Stimulated activated CD4-positive, alpha-beta T cell treated with anti-CD3 and anti-CD28 coated beads, Interleukin-12 subunit alpha, Interleukin-12 subunit beta, amount 100 ng/mL, for 4 hours (primary cell): ENCODE measurements at places on chromosomes 3 and 15.

DNA sequence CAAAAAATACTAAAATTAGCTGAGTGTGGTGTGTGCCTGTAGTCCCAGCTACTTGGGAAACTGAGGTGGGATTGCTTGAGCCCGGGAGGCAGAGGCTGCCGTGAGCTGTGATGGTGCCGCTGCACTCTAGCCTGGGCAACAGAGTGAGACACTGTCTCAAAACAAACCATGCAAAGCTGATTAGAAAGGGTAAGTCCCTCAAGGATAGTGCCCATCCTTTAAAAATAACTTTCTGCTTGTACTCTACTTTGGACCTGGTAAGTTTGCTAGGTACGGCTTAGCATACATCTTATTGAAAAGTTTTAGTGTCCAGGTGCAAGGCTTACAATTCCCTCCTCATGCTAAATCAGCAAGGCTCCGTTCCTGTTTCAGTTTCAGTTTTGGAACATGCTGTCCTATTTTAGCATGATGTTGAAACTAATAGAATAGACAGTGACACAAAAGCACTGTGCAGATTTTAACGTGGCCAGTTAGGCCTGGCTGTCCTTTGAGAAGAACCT, 21.4 kb downstream of the FEM1B start:
- DNase-seq: no peak

GRCh38 chr3:51896607-51897305, 6.4 kb downstream of the IQCF1 start:
- no peak for DNase-seq

DNA sequence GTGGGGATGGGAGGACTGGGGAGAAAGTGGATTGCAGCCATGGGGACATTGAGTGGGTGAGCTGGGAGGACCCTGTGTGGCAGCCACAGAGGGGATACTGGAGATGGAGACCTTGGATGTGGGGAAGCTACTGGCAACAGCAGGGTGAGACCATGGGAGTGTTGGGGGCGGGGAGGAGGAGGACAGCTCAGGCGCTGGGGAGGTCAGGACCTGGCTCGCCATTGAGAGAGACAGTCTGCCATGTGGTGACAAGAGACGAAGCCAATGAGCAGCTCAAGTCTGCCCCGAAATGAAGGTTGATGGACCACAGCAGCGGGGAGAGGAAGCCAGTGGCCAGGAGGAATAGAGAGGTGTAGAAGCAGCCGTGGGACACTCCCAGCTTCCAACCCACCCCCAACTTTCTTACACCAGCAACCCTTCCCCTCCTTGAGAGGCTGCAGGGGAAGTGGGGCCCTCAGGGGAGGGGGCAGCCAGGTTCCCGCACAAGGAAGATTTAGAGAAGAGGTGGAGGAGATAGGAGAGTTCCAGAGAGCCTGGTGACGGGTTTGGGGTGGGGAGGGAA, 118.1 kb downstream of the ASB7 start:
- no peak for DNase-seq

DNA sequence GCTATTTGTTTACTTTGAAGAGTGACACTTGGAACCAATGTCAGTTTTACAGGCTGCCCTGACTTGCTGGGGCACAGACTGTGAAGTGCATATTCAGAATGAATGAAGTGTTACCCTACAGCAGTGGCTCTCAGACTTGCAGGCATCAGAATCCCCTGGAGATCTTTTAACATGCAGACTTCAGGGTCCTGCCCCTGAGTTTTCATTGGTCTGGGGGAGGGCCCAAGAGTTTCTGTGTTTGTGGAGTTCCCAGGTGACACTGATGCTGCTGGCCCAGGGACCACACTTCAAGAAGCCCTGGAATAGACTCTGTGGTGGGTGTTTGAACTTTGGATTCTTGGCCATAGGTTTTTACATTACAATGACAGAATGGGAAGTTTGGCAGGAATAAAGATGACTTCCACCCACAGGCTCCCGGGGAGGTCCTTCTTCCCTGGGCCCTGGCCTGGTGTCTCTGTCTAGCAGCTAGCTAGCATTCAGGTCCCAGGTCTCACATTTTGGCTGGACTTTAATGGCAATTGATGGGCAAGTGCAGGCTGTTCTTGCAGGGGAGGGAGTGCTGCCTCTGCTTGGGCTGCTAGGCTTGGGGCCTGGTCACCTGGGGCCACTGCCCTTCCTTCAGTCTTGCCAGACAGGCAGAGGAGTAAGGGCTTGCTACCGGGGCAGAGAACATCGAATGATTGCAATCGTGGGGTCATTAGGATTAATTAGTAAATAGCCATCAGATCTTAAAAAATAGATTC, 149.0 kb downstream of the APBA2 start:
- DNase-seq: no peak

GRCh38 chr3:102179326-102180177, 255.3 kb upstream of the ZPLD1 start:
- DNase-seq: no peak

DNA sequence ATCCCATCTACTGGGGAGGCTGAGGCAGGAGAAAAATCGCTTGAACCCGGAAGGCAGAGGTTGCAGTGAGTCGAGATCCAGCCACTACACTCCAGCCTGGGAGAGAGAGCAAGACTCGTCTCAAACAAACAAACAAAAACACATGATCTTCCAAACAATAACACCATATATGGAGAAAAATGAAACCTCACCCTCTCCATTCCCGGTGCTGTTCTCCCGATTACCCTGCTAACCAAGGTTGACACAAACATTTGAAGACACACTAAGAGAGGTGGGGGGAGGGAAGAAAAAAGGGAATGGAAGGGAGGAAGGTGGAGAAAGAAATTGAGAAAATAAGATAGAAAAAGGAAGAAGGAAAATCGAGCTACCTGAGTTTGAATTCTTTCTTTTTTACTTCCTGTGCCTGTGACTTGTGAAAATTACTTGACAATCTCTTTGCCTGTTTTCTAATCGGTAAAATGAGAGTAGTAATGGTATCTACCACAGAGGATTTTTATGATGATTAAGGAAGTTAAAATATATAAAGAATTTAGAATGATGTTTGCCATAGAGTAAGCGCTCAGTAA, 1.1 kb upstream of the PLSCR2 start:
- DNase-seq: no peak

- DNase-seq: no peak
Observed at GRCh38 chr3:178271740-178272387, 264.4 kb upstream of the KCNMB2 start.

DNA sequence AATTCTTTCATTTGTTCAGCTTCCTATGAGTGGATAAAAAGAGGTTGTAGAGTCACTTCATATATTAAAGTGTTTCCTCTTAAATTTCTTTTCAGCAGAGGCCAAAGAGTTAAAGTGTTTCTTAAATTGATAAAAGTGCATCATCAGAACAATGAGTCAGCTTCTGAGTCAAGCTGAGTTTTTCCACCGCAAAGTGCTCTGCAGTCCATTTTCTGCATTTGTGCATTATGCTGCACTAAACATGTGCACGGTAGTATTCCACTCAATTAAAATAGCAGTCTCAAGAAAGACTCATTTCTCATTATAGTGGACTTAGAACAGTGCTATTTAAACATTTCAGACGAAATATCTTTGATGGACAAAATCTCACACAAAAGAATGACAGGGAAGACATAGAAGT, 152.0 kb downstream of the ZBBX start:
- no peak for DNase-seq

DNA sequence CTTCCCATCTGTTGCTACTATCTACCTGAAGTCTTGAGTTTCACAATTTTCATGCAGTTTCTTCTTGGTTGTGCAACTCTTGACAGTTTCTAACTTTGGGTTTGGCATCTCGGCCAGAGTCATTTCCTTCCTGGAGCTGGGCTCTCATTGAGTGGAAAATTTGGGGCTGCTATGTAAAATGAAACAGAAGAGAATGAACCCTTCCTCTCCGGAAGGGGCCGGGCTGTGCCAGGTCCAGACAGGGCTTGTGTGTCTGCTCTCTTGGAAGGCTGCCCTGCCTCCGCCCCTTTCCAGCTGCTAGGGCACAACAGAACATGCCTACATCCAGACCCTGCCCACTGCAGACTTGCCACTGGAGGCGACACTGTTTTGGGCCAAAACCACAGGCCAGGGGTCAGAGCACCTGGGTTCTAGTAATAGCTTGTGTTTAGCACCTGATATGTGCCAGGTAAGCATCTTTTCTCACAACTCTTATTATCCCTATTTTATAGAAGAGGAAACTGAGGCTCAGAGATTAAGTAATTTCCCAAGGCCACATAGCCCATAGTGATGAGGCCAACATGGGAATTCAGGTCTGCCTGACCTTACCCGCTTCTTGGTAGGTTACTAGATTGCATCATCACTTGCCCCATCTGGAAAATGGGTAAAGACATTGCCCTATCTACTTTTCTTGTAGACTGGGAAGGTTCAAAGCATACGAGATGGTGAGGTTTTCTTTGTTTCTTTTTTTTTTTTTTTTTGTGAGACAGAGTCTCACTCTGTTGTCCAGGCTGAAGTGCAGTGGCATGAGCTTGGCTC, 25.0 kb downstream of the IRAK2 start:
- DNase-seq: no peak

- no peak for DNase-seq
Observed at GRCh38 chr15:57941816-57942215, 123.7 kb downstream of the ALDH1A2 start.

- no peak for DNase-seq
Observed at GRCh38 chr3:22966349-22966748, 236.8 kb upstream of the UBE2E2 start.

GRCh38 chr3:188185717-188186251, 31.8 kb downstream of the LPP start:
- DNase-seq: no peak

DNA sequence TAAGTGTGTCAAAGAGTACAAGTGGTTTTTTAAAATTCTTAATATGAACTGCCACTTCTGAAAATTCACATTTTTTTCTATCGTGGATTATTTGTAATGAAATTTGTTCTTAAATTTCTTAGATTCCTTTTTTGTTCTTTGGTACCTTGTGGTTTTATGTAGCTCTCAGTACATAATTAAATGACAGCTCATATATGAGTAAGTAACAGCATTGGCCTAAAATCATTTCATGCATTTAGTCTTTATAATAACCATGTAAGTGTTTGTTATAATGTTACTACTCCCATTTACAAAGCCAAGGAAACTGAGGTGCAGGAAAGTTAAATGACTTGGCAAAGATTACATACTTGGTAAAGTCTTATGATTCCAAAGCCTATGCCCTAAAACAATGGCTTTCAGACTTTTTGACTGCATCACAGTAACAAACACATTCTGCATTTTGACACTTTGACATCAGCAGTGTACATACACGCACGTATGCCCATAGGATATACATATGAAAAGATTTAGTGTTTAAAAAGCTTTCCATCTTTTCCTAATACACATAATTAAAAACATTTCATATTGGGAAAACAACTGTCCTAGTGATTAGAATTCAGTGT, 14.9 kb downstream of the SPRED1 start:
- no peak for DNase-seq

DNA sequence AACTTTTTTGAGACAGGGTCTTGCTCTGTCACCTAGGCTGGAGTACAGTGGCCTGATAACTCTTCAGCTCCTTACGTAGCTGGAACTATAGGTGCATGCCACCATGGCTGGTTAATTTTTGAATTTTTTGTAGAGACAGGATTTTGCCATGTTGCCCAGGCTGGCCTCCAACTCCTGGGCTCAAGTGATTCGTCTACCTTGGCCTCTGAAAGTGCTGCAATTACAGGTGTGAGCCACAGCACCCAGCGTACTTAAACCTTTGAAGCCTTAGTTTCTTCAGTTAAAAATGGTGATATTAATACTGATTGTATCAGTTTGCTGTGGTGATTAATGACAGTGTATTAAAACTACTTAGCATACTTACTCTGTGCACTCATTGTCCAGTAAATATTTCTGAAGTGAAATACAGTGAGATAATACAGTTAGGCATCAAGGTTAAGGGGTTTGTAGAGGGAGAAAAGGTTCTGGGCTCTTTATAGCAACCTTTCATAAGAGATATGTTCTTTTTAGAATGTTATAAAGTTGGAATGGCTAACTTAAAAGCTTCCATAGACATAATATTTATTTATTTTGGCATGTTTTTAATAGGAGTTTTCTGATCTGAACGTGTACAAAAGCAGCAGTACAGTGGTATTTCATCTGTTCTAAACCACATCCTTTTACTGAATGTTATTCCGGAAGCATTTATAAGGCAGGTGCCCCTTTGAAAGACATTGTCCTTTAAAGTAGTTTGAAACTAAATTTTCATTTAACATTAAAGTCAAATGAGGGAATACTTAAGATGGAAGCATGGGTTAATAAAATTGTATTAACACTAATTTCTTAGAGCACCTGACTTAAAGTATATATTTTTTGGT, 23.6 kb downstream of the NCK1 start:
- no peak for DNase-seq

- no peak for DNase-seq
Observed at GRCh38 chr3:58164906-58165821, 45.6 kb downstream of the DNASE1L3 start.

- no peak for DNase-seq
Observed at GRCh38 chr15:50825946-50826345, 60.4 kb upstream of the SPPL2A start.

- DNase-seq: no peak
Observed at GRCh38 chr15:29589416-29589815, 232.9 kb downstream of the TJP1 start.

GRCh38 chr3:33139996-33140395, 26.2 kb downstream of the CRTAP start:
- DNase-seq: no peak

DNA sequence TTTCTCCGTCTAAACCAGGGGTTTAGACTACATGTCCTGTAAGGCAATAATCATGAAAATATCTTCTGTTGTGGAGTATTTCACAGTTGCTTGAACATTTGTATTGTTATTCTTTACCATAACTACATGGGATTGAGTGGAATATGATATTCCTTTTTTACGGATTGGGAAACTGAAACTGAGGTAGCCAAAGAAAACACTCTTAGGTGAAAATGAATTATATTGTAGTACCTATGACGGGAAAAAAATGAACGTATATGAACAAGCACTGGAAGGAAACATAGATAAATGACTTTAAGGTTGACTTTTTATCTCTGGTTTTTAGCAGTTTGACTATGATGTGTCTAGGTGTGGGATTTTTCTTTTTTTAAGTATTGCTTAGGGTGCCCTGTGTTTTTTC, 35.6 kb downstream of the MAP2K1 start:
- DNase-seq: no peak

- DNase-seq: no peak
Observed at GRCh38 chr3:100776746-100777145, 67.5 kb downstream of the TFG start.

- DNase-seq: no peak
Observed at GRCh38 chr3:76505202-76505845, 534.6 kb upstream of the ROBO2 start.

DNA sequence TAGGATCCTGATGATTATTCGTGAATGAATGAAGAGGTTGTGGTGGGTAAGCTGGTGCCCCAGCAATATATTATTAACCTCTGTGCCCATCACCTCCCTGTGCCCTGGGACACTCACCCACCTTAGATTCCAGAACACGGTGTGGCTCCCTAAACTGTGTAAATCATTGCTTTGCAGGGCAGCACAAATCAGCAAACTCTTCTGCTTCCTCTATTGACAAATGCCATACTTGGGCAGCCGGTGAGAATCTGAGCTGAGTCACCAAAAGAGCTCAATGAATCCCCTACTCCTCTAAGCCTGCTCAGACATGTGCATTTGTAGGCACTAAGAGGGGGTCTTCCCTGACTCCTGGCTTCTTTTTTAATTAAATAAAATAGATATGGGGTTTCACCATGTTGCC, 15.7 kb downstream of the UQCC5 start:
- no peak for DNase-seq

- no peak for DNase-seq
Observed at GRCh38 chr3:141050576-141051442, at the start of gene SPSB4. TSS of gene SPSB4 (plus strand) at chr3:141051347. CDS start at chr3:141066105, 14,758 bp downstream.
